CD4-positive, alpha-beta T cell treated with Interleukin-1 beta for 1 hour (primary cell): ENCODE measurements at places on chromosomes 2 and 18.

GRCh38 chr18:70428439-70428838 is 139.6 kb downstream of the SOCS6 start:
- DNase-seq, result no peak

DNA sequence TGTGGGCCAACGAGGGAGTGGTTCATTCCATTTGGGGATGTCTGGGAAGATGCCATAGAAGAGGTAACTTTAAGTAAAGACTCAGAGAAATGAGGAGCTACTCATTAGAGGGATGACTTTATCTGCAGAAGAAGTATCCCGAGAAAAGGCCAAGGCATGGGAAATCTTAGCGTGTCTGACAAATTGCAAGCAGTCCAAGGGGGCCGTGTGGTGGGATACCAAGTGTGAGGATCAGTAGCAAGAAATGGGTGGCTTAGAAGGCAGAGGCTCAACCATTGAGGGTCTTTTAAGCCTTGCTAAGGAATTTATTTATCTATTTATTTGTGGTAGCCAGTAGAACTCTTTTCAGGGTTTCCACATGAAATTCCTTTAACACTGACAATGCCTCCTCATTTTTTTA is 436.4 kb downstream of the RNF144A start:
- DNase-seq, result no peak

GRCh38 chr2:234285541-234285940 is 211.3 kb downstream of the ARL4C start:
- no peak for DNase-seq

- no peak for DNase-seq
These were observed 111.0 kb upstream of the MAP4K3 start for GRCh38 chr2:39547811-39548719.

GRCh38 chr18:60668583-60668982 is 296.0 kb upstream of the MC4R start:
- DNase-seq, result no peak

GRCh38 chr18:23356915-23357601 is 96.0 kb upstream of the RIOK3 start:
- no peak for DNase-seq

DNA sequence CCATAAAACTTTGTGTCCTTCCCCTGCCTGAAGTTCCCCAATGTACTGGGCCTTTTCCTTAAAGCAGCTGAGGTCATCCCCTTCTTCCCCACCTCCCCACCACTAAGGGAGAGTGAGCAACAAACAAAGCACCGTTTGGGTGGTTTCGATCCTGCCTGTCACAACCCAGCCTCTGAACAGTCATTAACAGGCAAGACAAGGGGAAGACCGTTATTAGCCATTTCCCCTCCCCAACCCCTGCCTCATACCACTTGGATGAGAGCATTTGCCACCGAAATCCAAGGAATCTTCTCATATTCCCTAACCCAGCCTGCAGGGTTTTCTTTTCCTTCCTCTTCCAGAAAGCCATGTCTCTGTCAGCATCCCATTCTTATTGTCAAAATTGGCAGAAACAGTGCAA is 65.6 kb downstream of the STRADB start:
- DNase-seq, result no peak

- DNase-seq, result no peak
These were observed 616.1 kb downstream of the SLC4A3 start for GRCh38 chr2:220243571-220243970.
